T-helper 2 cell (primary cell): ENCODE measurements at places on chromosomes 2 and 18.

- DNase-seq: no peak
These were observed 114.9 kb upstream of the MSTN start for GRCh38 chr2:190177249-190178040.

DNA sequence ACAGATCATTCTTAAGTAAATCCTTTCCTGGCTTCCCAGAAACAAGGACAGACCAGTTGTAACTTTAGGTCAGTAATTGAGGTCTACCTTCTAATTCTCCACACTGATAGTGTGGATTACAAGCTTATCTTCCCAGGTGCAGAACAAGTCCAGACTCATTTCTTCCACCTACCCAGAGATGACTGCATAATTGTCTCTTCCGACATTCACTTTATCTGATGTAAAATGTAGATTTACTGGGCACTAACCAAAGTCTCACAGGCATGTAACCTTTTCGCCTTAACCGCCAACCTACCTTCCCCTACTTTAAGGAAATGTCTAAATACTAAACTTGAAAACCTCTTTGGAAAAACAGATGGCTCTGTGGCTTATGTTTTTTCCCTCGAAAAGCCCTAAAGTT lies 96.2 kb downstream of the NCK2 start:
- DNase-seq: no peak

DNA sequence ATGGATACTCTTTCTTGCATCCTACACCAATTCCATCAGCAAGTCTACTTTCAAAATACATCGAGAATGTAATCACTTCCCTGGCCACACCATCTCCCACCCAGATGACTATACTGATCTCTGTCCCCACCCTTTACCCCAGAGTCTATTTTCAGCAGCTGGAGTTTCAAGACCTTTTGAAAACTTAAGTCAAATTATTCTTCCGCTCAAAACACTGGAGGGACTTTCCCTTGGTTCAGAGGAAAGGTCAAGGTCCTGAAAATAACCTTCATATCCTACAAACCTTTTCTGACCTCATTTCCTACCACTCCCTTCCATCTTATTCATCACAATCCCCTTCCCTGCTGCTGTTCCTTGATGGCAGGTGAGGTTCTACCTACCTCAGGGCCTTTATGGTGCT lies 58.8 kb upstream of the LYPD6 start:
- DNase-seq: no peak

GRCh38 chr2:181253438-181253837 lies 203.7 kb upstream of the ITGA4 start:
- DNase-seq: no peak

- no peak for DNase-seq
These were observed 123.0 kb upstream of the PKDCC start for GRCh38 chr2:41924709-41925408.

DNA sequence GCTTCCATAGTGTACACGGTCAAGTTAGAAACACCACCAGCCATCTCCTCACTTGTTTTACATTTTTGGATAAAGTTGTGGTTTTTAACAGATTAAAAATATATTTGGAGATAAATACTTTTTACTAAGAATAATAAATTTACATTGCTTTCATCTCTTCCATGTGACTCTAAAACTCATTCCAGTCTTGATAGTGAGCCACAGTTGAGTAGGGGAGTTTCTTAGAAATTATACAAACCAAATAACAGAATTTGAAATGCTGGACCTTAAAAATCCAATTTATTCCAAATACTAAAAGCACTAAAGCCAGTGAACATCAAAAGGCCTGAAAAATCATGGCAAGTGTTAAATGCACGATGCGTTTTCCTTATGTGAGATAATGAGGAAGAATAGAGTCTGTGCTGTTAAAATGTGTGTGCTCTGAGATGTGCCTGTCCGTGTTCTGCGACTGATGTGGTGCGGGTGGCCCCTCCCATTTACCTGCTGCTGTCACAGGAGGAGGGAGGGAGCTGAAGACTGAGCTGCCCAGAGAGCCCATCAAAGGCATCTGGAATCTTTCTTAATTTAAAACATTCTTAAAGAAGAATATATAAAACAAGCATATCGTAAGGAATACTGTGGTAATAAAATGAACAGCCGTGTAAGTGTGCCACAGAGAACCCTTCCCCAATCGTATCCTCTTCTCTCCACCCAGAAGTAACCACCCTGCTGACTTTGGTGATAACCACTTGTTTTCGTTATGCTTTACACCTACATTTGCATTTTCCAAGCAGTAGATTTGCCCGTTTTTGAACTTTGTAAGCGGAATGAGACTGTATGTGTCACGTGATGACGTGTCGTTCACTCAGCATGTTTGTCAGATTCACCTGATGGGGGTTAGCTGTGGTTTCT lies 57.0 kb upstream of the TXNDC2 start:
- DNase-seq: no peak

DNA sequence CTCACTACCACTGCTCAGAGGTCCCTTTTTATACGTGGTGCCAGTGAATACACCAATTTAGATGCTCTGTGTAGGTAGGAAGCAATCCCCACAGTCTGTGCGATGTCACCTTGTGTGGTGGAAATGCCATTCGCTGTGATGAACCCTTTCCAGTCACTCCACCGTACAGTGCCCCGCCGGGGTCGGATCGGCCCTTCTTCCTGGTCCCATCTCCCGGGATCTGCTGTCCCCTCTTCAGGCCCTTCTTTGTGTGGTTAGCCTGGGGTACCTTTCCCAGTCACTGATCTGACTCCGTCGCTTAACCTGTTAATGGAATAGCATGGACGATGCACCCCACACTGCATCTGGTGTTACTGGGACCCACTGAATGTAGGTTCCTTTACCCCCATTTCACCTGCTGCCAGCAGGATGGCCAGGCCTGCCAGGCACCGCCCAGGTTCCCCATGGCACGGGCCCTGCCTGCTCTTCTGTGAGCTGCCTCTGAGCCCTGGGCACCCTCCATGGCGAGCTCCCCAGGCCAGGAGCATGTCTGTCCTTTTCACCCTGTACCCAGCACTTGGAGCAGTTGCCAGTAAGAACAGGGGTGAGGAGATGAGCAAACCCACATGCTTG lies 18.0 kb downstream of the TWIST2 start:
- no peak for DNase-seq

DNA sequence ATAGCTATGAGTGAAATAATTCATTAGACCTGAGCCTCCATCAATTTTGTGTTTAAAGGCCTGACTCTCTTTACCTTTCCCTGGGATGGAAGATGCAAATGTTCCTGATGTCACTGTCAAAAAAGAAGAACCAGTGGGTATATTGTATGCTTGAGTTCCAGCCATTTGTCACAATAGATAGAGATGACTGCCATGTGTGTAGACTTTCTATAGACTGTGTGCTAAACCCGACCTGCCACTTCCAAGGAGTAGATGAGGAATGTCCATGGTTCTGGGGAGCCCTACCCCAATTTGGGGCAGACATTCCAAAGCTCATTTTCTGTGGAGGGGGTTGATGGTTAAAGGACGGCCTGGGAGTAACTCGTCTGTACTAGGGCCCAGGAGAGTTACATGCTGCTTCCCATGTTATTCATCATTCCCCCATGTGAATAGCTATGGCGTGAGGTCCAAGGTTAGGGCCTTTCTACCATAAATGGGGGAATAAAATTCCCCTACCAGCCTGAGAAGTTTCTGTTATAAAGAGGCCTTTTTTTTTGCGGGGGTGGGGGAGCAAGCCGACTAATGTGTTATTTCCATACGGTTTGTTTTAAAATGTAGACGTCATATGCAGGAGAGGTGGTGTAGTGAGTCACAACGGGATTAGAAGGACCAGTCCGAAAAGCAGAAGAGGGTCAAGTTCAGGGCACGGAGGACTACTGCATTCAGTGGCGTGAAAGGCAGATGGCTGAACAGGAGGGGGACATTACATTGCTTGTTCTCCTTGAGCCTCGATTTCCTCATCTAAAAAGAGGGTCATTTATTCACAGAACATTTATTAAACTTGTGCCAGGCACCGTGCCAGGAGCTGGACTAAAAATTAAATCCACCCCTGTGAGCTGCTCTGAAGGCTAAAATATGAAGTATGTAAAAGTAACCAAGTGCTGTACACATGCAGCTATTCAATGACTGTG lies 24.0 kb downstream of the IL1B start:
- DNase-seq: no peak

DNA sequence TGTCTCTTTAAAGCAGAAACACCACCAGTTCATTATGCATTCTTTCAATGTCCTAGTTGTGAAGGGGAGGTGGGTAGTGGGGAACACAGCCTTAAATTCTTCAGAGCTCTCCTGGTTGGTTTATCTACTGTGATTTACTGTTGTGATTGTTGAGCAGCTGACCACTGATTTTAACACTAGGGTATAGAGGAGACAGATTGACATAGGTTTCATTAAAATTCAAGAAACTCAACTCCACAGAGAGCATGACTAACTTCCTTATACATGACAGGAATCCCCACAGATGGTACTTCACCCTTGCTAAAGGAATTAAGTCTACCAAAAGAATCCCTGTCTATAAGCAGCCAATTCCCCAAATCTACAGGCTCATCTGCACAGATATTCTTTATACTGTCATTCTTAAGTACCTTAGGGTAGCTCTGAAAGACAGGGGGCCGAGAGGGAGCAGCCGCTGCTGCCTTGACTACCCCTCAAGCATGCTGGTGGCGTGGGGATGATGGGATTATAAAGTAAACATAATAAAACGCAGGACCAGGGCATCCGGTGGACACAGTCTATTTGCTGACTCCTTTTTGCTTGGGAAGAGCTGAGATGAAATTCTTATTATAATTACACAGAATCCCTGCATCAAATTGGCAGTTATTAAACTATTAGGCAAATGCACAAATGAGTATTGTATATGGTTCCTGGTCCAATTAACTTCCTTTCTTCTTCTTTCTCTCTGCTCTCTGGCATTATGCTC lies 1377.6 kb upstream of the PIK3C3 start:
- DNase-seq: no peak

- no peak for DNase-seq
These were observed 205.7 kb downstream of the ASB1 start for GRCh38 chr2:238632181-238633060.

- DNase-seq: no peak
These were observed 291.1 kb downstream of the ARHGAP15 start for GRCh38 chr2:143420313-143420712.

- DNase-seq: no peak
These were observed 71.4 kb downstream of the OSBPL1A start for GRCh38 chr18:24326211-24326610.

- DNase-seq: no peak
These were observed 28.5 kb upstream of the NAPG start for GRCh38 chr18:10497206-10497749.

GRCh38 chr2:43534569-43534968 lies 61.3 kb downstream of the THADA start:
- DNase-seq: no peak

DNA sequence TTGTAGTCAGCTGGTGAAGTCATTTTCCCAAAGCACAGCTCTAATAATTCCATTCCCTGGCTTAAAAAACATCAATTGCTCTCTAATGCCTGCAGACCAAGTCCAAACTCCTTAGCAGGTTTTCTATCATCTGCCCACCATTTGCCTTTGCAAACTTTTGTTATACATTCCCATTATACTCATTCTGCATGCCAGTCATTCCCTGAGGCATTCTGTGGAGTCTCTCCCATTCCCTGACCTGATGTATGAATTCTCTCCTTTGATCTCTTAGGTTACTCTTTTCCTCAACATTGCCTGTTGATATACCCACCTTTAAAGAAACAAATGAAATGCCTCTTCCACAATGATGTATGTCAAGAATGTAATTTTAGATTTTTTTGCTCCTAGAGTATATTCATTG lies 852.0 kb upstream of the FSHR start:
- no peak for DNase-seq

DNA sequence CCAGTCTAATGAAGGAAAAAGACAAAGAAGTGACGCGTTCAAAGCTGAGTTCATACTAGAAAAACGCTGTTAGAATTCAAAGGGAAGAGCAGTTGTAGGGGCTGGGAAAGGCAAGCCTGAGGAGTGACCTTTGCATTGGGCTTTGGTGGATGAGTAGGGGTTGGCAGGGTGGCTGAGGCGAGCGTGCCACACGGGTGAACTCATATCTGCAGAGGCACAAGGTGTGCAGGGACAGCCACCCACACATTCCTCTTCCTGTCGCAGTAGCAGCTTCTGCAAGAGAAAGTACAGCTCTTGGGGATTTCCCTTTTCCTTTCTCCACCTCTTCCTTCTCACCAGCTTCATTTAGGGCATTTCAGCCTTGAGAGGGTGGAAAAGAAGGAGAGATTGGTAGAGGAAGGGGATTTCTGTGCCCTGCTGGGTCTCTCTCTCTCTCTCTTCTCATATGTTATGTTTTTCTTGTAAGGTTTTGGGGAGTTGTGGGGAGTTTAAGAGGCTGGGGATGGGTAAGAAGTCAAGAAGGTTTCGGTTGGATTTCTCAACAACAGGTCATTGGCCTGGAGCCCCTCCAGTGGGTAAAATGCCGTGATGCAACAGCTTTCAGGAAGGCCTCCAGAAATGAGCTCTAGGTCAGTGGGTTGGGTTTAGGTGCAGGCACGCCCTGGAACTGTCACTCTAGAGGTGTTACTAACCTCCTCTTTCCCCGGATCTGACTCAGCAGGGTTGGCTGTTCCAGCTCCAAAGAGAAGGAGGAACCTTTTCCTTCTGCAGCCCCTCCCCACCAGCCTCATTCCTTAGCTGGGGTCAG lies 40.1 kb downstream of the ODC1 start:
- DNase-seq: no peak

DNA sequence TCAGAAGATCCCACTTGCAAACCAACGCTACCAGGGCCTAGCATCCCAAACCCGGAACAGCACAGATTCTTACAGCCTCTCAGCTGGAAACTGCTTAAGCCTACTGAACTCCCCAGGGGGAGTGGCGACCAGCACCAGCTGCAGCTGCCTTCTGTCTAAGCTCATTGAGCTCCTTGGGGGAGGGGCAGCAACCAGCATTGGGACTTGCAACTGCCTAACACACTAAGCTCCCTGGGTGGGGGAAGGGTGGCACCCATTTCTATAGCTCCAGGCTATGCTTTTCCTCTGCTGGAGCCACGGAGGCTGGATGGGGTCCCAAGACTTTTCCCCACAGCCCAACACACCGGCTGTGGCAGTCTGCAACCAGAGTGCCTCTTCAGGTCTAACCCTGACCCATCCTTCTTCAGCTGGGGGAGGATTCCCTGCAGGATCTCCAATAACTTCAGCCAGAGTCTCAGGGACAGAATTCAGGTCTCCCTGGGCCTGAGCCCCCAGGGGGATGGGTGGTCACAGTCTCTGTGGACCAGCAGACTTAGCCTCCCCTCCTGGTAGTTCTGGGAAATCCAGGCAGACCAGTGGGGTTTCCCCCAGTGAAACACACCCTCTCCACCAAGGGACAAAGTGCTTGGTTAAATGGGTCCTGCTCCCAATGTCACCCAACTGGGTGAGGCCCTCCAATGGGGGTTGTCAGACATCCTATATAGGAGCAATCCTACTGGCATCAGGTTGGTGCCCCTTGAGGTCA lies 45.9 kb upstream of the ITGA4 start:
- no peak for DNase-seq

DNA sequence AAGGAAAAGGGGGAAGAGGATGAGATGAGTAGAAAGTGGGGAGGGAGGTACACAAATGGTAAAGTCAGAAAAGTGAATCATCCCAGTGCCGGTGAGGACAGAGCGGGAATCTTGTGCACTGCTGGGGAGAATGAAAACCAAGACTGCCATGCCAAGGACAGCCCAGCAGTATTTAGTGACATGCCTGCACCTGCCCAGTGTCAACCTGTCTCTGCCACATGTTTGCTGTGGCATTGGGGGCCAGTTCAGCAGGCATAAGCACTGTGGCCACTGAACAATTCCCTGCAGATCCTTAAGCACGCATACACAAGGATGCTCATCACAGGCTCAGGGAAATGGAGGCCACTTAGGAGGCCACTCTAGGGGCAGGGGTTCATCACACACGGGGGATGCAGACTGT lies 5.2 kb upstream of the KCNK3 start:
- DNase-seq: no peak
